ENCODE measurements at places on chromosomes 7 and 10. TPM values are rescaled to one million over a fixed set of nuclear protein-coding genes. Genes with fewer than 3 reads are reported as not detected.

- no peaks in the 10 kb centered on the region for H3K27me3 ChIP-seq
- H3K4me1 ChIP-seq, result no peaks in the 10 kb centered on the region
- H3K4me3 ChIP-seq, result no peak overlapping the region
- no peaks in the 10 kb centered on the region for H3K36me3 ChIP-seq
- no peak for DNase-seq
These were observed 71.6 kb upstream of the ZNF746 start for GRCh38 chr7:149569025-149569725.

DNA sequence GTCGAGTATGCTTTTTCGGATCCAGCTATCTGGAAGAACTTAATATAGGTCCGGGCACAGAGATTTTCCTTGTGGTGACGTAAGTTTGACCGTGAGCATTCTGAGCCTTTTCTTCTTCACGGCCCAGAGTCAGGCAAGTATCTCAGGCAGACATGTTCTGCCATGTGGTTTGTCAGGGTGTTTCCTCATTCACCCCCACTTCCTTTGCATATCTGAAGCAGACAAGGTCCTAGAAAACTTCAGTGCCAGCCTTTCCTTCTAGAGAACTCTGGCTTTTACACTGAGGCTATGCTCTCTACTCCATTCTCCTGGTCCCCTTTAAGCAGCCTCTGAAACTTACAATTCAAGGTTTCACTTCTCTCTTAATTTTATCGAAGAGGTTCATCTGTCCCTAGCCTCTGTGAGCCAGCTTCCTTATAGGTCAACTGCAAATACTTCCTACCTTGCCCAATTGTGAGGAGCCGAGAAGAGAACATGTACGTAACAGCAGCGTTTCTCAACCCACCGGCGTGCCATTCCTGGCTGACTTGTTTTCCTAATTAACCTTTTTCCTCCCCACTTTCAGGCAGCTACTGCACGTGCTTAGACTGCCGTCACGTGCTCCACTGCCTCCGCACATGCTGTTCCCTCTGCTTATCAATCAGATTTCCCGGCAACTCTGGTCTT, 47.3 kb downstream of the CDCA7L start:
- H3K4me3 ChIP-seq, result no peak overlapping the region
- H3K27ac ChIP-seq, result no peak overlapping the region
- DNase-seq, result no peak
- no peaks in the 10 kb centered on the region for H3K36me3 ChIP-seq

CLEC5A gene
- 1.6 TPM for total RNA-seq

DNA sequence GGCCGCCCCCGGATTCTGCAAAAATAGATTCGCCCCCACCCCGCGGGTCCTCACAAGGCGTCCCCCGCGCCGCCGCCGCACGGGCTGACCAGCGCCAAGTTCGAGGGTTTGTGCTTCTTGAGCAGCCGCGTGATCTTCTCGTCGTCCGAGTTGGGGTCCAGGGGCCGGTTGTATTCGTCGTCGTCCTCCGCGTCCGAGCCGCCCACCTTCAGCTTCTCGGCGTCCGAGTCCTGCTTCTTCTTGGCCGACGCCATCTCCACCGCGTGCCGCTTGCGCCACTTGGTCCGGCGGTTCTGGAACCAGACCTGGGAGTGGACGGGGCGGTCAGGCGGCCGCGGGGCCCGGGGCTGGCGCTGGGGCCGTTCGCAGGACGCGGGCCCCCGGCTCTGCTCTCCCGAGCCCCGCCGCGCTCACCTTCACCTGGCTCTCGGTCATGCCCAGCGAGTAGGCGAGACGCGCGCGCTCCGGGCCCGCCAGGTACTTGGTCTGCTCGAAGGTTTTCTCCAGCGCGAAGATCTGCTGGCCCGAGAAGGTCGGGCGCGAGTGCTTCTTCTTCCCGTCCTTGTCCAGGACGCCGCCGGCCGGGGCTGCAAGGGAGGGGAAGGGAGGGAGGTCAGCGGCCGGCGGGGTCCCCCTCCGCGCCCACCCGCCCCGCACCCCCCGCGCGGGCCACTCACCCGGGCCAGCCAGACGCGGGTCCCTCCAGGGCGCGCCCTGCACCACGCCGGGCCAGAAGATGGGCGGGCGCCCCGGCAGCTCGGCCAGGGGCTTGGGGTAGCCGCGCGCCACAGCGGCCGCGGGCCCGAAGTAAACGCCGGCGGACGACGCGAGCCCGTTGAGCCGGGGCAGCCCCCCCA, 853 bp downstream of the NKX6-2 start:
- H3K27me3 ChIP-seq, result peaks cover 6% of the 10 kb centered on the region
- H3K4me1 ChIP-seq, result no peaks in the 10 kb centered on the region
- no peak overlapping the region for H3K27ac ChIP-seq
- no peaks in the 10 kb centered on the region for H3K36me3 ChIP-seq
- no peak for DNase-seq

DNA sequence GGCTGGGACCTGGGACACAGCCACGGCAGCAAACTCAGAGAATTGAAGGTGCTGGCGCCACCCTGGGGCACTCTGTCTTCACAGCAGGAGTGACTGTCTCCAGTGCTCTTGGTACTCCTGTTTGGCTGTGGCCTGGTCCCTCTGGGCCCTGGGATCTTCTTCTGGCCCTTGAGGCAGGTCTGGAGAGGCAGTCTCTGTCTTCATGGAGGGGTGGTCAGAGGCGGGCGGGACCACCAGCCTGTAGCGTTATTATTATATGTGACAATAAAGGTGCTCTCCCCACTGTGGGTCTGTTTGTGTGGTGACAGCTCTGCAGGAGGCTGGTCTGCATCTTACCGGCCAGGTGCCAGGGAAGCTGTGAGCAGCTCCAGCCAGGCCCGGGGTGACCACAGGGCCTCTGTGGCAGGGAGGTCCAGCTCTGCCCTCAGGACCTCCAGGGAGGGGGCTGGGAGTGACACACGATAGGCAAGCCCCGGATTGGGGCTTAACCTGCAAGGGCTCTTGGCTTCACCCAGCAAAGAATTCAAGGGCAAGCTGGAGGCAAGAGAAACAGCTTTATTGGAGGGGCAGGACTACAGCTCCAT, 70.3 kb downstream of the MYL10 start:
- H3K4me1 ChIP-seq, result no peaks in the 10 kb centered on the region
- no peaks in the 10 kb centered on the region for H3K36me3 ChIP-seq
- H3K27me3 ChIP-seq, result peaks cover 38% of the 10 kb centered on the region
- no peak for DNase-seq

DNA sequence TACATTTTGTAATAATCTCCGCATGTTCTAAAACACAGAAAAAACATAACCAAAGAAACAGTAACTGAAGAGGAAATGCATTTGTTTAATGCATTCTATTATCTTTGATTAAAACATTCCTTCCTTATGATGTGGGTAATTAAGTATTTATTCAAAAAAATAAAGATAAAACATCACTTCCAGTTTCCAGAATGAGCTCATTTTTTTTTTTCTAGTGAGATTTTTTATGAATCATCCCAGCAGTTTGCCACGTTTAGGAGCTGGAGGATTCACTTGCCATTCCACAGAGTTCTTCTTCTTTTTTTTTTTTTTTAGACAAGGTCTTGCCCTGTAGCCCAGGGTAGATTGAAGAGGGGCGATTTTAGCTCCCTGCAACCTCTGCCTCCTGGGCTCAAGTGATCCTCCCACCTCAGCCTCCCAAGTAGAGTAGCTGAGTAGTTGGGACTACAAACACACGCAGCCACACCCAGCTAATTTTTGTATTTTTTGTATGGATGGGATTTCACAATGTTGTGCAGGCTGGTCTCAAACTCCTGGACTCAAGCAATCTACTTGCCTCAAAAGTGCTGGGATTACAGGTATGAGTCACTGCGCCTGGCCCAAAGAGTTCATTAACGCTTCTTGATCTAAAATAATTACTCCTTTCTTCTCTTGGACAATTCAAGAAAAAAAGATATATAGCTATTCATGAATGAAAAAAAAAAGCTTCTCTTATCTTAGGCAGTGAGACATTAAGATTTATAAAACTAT, 177.3 kb downstream of the DKK1 start:
- H3K4me3 ChIP-seq, result no peak overlapping the region
- H3K36me3 ChIP-seq, result no peaks in the 10 kb centered on the region
- no peaks in the 10 kb centered on the region for H3K4me1 ChIP-seq
- no peak overlapping the region for H3K27ac ChIP-seq
- no peaks in the 10 kb centered on the region for H3K27me3 ChIP-seq

DNA sequence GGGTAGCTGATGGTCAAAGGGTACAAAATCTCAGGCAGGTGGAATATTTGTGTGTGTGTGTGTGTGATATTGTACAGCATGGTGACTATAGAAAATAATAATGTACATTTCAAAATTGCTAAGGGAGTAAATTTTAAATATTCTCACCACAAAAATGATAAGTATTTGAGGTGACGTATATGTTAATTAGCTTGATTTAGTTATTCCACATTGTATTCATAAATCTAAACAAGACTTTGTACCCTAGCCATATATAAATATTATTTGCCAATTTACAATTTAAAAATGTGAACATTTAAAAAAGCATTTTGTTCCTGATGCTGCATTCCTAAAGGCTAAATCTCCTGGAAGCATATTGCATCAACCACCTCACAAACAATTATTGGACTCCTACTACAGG, 47.0 kb downstream of the PFKFB3 start:
- no peak overlapping the region for H3K27ac ChIP-seq
- DNase-seq, result no peak
- no peaks in the 10 kb centered on the region for H3K4me1 ChIP-seq
- no peak overlapping the region for H3K4me3 ChIP-seq
- H3K36me3 ChIP-seq, result no peaks in the 10 kb centered on the region

- H3K4me1 ChIP-seq, result no peaks in the 10 kb centered on the region
- H3K27me3 ChIP-seq, result no peaks in the 10 kb centered on the region
- no peak for DNase-seq
- no peak overlapping the region for H3K4me3 ChIP-seq
- H3K36me3 ChIP-seq, result no peaks in the 10 kb centered on the region
These were observed 40.8 kb upstream of the LOXL4 start for GRCh38 chr10:98308669-98309365.

PAPSS2 gene
- 33.8 TPM for total RNA-seq

DNA sequence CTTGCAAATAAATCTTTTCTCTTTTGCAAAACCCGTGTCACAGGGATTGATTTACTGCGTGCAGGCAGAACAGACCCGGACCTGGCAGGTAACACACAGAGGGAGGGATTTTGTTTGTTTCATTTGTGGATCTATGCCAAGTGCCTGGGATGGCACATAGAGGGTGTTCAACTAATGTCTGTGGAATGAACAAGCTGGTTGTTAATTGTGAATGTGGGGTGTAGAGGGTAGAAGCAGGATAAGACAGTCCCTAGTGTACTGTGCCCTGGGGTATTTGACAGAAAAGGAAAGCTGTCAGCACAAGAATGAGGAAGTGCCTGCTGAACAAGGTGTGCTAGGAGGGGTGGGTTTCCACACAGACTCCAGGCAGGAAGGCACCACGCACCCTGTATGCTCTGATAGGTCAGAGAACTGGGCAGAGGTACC, 331.8 kb downstream of the CALN1 start:
- no peaks in the 10 kb centered on the region for H3K27me3 ChIP-seq
- DNase-seq, result no peak
- H3K36me3 ChIP-seq, result no peaks in the 10 kb centered on the region
- H3K27ac ChIP-seq, result peak overlapping the region; percentile 25
- no peak overlapping the region for H3K4me3 ChIP-seq
